GM23338 (cell line): ENCODE measurements at places on chromosomes 1 and 21.

- H3K36me3 ChIP-seq, result no peaks in the 10 kb centered on the region
- H3K4me3 ChIP-seq, result no peak overlapping the region
- no peaks in the 10 kb centered on the region for H3K27me3 ChIP-seq
- no peak overlapping the region for H3K27ac ChIP-seq
- no peaks in the 10 kb centered on the region for H3K4me1 ChIP-seq
These were observed 41.3 kb upstream of the DHCR24 start for GRCh38 chr1:54928327-54928726.

DNA sequence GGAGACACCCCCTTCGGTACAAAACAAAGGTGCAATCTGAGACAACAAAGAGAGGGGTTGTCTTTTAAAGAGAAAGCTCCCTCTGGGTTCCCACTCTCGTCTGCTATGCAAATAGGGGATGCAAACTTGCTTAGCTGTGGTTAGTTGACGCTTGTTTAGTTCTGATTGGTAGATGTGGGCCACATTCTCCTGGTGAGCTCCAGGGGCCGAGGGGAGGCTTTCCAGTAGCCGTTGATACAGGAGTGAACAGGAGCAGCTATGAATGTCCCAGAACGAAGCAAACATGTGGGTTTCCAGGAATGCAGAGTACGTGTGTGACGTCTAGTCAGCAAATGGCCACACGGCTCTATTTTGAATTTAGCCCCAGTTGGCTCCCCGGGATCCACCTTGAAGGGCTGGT, 14.7 kb downstream of the TFF2 start:
- H3K4me1 ChIP-seq, result peaks cover 14% of the 10 kb centered on the region; the same call in 1 of the 2 replicates
- peak overlapping the region; percentile 84 for H3K27ac ChIP-seq
- peak; percentile 94 for DNase-seq
- peak overlapping the region; percentile 3; the same call in 1 of the 2 replicates for H3K4me3 ChIP-seq
- no peaks in the 10 kb centered on the region for H3K27me3 ChIP-seq

DNA sequence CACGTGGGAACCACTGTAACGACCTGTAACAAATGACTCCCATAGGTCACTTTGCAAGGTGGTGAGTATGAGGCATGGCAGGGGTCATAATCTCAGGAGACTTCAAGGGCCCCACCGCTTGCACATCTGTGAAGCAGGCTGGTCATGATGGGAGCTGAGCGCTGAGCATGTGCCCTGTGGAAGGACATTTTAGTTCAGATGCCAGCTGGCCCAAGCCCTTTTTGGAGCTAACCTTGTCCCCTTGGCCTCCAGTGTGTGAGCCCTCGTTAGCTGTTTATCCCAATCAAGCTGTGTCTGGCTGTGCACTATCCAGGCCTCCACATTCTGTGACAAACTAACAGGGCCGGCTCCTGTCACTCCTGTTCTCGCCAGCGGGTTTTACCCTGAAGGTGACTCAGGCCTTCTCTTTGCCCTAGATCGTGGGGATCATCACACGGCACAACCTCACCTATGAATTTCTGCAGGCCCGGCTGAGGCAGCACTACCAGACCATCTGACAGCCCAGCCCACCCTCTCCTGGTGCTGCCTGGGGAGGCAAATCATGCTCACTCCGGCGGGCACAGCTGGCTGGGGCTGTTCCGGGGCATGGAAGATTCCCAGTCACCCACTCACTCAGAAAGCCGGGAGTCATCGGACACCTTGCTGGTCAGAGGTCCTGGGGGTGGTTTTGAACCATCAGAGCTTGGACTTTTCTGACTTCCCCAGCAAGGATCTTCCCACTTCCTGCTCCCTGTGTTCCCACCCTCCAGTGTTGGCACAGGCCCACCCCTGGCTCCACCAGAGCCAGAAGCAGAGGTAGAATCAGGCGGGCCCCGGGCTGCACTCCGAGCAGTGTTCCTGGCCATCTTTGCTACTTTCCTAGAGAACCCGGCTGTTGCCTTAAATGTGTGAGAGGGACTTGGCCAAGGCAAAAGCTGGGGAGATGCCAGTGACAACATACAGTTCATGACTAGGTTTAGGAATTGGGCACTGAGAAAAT, 7.6 kb downstream of the NPPA start:
- H3K27me3 ChIP-seq, result no peaks in the 10 kb centered on the region
- DNase-seq, result no peak
- H3K4me1 ChIP-seq, result no peaks in the 10 kb centered on the region
- H3K4me3 ChIP-seq, result no peak overlapping the region
- no peak overlapping the region for H3K27ac ChIP-seq

GRCh38 chr1:232473324-232473723, 156.6 kb downstream of the SIPA1L2 start:
- peak; percentile 58 for DNase-seq
- peak overlapping the region; percentile 70 for H3K27ac ChIP-seq
- H3K36me3 ChIP-seq, result no peaks in the 10 kb centered on the region

GRCh38 chr1:19348441-19349198, 36.5 kb downstream of the SLC66A1 start:
- no peak overlapping the region for H3K27ac ChIP-seq
- no peaks in the 10 kb centered on the region for H3K27me3 ChIP-seq
- peaks cover 4% of the 10 kb centered on the region; the same call in 1 of the 2 replicates for H3K4me1 ChIP-seq
- no peak for DNase-seq
- peaks cover 5% of the 10 kb centered on the region; the same call in 1 of the 2 replicates for H3K36me3 ChIP-seq

DNA sequence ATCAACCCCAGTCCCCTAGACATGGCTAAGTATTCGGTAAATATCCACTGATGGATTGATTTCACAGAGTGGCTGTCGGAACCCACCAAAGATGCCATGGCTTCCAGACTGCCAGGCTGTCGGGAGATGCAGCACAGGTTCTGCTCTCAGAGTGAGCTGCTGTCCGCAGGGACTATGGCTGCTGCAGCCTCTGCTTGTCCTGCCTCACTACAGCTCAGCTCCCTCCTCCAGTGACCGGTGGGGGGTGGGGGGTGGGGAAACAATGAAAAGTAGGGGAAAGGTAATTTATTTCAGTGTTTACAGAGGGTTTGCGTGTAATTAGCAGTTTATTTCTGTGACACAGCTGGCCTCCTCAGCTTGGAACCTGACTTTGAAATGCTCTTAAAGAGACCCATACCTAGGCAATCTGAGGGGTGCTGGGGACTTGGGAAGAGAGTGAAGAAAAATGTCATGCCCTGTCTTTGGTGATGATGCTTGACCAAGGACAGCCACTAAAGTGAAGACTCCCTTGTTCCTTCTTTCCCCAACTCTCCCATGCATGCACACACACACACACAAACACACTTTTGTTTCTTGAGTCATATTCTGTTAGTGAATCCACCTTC, 109.0 kb downstream of the CACNA1E start:
- no peak overlapping the region for H3K4me3 ChIP-seq
- no peak overlapping the region for H3K27ac ChIP-seq
- H3K36me3 ChIP-seq, result no peaks in the 10 kb centered on the region
- peaks cover 3% of the 10 kb centered on the region for H3K4me1 ChIP-seq
- DNase-seq, result peak; percentile 15

GRCh38 chr1:225915538-225915991, 8.5 kb downstream of the PYCR2 start:
- H3K27me3 ChIP-seq, result no peaks in the 10 kb centered on the region
- no peak for DNase-seq
- H3K27ac ChIP-seq, result no peak overlapping the region
- H3K4me1 ChIP-seq, result peaks cover 10% of the 10 kb centered on the region

DNA sequence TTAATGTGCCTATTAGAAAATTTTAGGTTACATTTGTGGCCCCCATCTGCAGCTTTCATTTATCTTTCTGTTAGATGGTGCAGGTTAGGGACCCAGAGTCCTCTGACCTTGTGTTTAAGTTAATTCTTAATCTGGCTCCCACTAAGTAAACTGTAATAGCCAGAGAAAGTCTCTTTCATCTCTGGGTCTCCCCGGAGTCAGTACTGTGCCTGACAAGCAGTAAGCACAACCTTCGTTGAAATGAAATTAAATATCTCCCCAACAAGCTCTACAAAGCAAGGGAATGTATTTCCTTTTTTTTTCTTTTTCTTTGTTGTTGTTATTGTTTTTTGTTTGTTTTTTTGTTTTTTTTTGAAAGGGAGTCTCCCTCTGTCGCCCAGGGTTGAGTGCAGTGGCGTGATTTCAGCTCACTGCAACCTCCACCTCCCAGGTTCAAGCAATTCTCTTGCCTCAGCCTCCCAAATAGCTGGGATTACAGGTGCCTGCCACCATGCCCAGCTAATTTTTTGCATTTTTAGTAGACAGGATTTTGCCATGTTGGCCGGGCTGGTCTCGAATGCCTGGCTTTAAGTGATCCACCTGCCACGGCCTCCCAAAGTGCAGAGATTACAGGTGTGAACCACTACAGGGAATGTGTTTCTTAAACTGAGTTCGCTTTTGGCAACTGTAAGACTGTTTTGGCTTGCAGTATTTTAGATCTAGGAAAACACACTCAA, 81.6 kb downstream of the HHIPL2 start:
- no peak for DNase-seq
- H3K4me3 ChIP-seq, result no peak overlapping the region
- no peaks in the 10 kb centered on the region for H3K27me3 ChIP-seq
- H3K4me1 ChIP-seq, result 0 out of 2 replicates have a peak, but pooled peaks cover 5% of the 10 kb centered on the region
- H3K27ac ChIP-seq, result no peak overlapping the region

DNA sequence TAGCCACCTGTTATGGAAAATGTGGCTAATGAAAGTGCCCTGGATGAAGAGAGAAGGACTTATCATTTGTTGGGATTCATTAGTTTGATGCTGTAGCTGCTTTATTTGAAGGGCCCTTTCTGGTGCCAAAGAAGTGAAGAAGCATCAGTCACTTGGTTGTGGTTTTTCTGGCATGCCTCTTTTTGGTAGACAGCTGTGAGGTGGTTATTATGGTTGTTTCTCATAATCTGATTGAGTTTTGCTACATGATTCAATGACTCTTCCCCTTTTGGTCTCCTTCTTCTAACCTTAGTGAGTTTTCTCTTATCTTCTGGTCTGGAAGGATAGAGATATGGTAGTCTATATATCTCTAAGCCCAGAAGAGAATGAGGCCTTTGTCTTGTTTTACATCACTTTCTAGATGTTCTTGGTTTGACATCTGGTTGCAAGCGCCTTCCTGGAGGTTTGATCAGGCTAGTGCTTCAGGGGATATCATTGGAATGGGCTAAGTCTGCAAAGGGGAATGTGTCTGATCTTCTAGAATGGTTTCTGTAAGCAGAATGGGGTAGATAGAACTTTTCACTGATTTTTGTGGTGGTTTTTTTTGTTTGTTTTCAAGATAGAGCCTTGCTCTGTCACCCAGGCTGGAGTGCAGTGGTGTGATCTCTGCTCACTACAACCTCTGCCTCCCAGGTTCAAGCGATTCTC, 26.0 kb downstream of the ARID1A start:
- no peak overlapping the region for H3K27ac ChIP-seq
- H3K4me1 ChIP-seq, result peaks cover 56% of the 10 kb centered on the region
- no peak overlapping the region for H3K4me3 ChIP-seq
- H3K27me3 ChIP-seq, result no peaks in the 10 kb centered on the region
- no peaks in the 10 kb centered on the region for H3K36me3 ChIP-seq

DNA sequence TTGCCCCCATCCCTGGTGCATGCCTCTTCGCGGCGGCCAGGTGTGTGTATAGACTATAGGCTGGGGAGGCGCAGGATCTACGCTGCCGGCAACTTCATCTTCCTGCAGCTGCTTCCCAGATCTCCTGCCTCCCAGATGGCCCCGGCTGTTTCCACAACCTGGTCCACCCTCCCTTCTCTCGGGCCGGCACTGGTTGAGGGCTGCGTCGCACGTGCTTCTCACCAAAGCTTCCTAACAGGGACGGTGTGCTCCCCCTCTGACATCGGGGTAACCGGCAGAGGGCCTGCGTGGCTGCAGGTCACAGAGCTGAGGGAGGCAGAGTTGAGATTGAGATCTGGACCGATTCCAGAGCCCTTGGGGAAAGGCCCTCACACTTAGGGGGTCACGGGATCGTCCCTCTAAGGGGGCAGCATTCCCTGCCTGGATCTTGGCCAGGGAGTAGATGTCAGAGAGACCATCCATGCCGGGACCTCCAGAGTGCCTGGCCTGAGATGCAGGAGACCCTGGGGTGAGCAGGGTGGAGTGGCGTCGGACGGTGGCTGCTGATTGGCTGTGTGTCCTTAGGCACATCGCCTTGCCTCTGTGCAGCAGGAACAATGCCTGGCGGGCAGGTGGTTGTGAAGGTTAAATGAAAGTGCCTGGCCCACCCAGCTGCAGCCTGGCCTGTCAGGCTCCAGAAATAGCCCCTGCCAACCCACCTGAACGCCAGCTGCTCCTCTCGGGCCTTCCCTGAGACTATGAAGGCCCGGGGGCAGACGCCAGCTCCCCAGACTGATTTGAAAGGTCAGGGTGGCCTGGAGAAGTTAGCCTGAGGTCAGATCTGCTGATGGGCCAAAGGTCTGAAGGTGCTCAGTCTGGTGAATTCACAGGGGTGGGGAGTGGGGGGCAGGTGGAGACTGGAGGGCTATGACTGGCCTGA, 6.1 kb upstream of the MASP2 start:
- H3K4me3 ChIP-seq, result 0 out of 2 replicates have a peak overlapping the region, but pooled peaks have one; percentile 13
- peak; percentile 82 for DNase-seq
- H3K36me3 ChIP-seq, result peaks cover 4% of the 10 kb centered on the region; the same call in 1 of the 2 replicates
- no peaks in the 10 kb centered on the region for H3K27me3 ChIP-seq
- H3K27ac ChIP-seq, result 0 out of 2 replicates have a peak overlapping the region, but pooled peaks have one; percentile 76

DNA sequence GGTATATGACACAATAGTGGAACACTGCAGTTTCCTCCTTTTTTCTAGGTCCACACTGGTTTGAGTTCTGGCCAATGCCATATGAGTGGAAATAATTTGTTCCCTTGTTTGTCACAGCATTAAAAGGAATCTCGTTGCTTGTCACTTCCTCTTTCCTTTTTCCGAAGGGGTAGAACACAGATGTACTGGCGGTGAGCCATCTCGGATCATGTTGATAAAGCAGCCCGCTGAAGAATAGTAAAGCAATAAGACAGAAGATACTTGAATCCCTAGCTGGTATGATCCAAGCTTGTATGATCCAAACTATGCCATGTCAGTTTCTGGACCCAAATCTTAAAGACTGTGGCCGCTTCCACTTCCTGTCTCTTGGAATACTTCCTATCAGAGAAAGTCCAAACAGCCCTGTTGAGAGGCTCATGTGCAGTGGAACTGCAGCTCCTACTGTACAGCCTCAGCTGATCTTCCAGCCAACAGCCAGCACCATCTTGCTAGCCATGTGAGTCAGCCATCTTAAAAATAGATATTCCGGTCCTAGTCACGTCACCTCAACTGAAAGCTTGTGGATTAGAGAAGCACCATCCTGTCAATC, 40.3 kb downstream of the CFHR5 start:
- no peak overlapping the region for H3K4me3 ChIP-seq
- no peaks in the 10 kb centered on the region for H3K36me3 ChIP-seq
- H3K27me3 ChIP-seq, result no peaks in the 10 kb centered on the region
- no peak overlapping the region for H3K27ac ChIP-seq

- no peak for DNase-seq
- H3K4me3 ChIP-seq, result no peak overlapping the region
- H3K27ac ChIP-seq, result no peak overlapping the region
- H3K4me1 ChIP-seq, result no peaks in the 10 kb centered on the region
- H3K36me3 ChIP-seq, result no peaks in the 10 kb centered on the region
These were observed 60.9 kb upstream of the VCAM1 start for GRCh38 chr1:100658716-100659026.

- no peaks in the 10 kb centered on the region for H3K36me3 ChIP-seq
- H3K4me3 ChIP-seq, result no peak overlapping the region
- no peak overlapping the region for H3K27ac ChIP-seq
- no peak for DNase-seq
- H3K27me3 ChIP-seq, result no peaks in the 10 kb centered on the region
- H3K4me1 ChIP-seq, result peaks cover 6% of the 10 kb centered on the region; the same call in 1 of the 2 replicates
These were observed 117.1 kb downstream of the NRIP1 start for GRCh38 chr21:14947613-14948160.

GRCh38 chr21:43194303-43195120, 25.7 kb downstream of the CRYAA start:
- H3K36me3 ChIP-seq, result no peaks in the 10 kb centered on the region
- H3K4me3 ChIP-seq, result no peak overlapping the region
- H3K27ac ChIP-seq, result no peak overlapping the region
- no peak for DNase-seq
- peaks cover 6% of the 10 kb centered on the region; the same call in 1 of the 2 replicates for H3K4me1 ChIP-seq
- H3K27me3 ChIP-seq, result no peaks in the 10 kb centered on the region

- DNase-seq, result no peak
- no peaks in the 10 kb centered on the region for H3K36me3 ChIP-seq
- H3K4me1 ChIP-seq, result peaks cover 4% of the 10 kb centered on the region
- H3K27ac ChIP-seq, result no peak overlapping the region
- H3K4me3 ChIP-seq, result no peak overlapping the region
These were observed 104.6 kb downstream of the ZBTB18 start for GRCh38 chr1:244155661-244156060.
